ENCODE measurements at places on chromosomes 6 and 20.

GRCh38 chr6:54655162-54655561 lies 191.4 kb upstream of the FAM83B start:
- no peak for DNase-seq

- DNase-seq: no peak
Observed at GRCh38 chr6:50147371-50147770, 97.6 kb upstream of the DEFB112 start.

DNA sequence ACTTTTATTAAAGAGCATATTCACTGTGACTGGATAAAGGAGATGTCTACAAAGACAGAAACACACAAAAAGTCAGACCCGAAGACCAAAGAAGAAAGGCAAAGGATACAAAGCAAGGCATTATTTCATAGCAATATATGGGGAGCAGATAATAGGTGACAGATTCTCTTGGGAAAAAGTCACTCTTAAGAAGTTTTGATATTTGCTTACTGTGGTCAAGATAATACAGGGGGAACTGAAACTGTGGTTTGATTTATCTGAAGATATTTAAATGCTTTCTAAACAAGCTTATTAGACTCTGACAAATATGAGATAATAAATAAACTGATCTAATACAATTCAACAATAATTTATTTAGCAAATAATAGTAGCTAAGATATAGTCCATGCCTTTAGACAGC lies 14.7 kb downstream of the CYP39A1 start:
- no peak for DNase-seq

- no peak for DNase-seq
Observed at GRCh38 chr6:149035766-149036165, 281.7 kb upstream of the TAB2 start.

DNA sequence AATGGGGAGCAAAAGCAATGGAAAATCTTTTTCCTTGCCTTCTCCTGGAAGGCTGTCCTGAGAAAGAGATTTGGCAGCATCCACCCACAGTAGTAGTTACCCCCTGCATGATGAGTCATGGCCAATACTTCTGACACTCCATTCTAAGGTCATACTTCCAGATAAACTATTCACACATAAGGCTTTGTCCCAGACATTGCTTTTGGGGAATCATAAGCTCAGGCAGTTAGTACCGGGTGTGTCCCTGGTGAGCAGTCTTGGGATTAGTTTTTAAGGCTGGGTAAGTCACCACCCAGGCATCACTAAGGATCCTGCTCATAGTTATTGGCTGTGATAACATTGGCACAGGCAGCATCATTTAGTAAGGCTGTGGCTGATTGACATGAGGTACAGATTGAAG lies 160.6 kb upstream of the GGTLC1 start:
- DNase-seq: no peak

DNA sequence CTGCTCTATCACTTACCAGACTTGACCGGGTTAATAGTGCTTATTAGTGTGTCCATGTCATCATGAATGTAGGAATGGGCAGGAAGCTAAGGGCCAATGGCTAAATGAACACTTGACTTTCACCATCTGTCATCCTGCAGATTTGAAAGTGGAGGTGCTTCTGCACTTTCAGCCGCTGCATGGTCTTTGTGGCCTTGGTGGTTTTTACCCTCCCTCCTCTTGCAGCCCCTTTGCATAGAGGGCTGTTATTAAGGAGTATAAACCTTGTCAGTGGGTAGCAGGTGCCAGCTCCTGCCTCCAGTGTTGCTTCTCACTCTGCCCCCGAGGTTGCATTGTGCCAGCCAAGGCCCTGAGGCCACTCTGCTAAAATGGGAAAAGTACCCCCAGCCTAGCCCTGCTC lies 122.2 kb upstream of the TNFAIP3 start:
- DNase-seq: no peak

- peak; percentile 92 for DNase-seq
Observed at GRCh38 chr20:45890077-45890984, 677 bp downstream of the NEURL2 start.

DNA sequence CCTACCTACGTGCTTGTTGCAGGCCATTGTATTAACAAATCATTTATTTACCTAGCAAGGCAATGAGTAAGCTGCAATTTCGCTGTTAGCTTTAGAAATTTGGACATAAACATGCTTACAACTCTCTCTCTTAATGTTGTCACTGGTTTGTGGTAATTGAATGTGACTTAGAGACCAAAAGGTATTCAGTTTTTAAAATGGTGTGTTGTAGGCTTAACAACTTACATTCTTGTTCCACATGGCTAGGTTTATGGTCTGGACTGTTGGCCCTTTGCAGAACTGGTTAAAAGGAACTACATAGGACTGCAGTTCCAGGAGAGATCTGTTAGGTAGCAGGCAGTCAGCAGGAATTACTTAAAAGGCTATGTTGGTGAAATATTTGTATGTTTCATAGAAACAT lies 10.3 kb upstream of the CTAGE9 start:
- no peak for DNase-seq

GRCh38 chr6:36779227-36779626 lies 60.0 kb downstream of the CPNE5 start:
- no peak for DNase-seq

GRCh38 chr6:148313488-148313887 lies 29.1 kb upstream of the SASH1 start:
- DNase-seq: no peak

DNA sequence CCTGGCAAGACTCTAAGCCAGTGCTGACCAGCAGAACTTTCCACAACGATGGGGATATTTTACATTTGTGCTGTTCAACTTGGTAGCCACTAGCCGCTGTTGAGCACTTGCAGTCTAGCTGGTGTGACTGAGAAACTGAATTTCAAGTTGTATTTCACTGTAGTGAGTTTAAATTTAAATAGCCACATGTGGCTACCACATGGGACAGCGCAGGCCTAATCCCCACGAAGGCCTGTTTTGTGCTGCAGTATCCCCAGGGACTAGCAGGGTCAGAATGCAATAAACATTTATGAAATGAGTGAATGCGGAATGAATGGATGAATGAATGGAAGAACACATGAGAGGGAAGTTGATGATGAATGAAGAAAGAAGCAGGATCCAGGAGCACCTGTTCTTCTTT lies 115.8 kb downstream of the TRERF1 start:
- no peak for DNase-seq

GRCh38 chr6:113556775-113557174 lies 300.4 kb upstream of the MARCKS start:
- no peak for DNase-seq

- no peak for DNase-seq
Observed at GRCh38 chr6:105270511-105270910, 90.7 kb upstream of the POPDC3 start.

DNA sequence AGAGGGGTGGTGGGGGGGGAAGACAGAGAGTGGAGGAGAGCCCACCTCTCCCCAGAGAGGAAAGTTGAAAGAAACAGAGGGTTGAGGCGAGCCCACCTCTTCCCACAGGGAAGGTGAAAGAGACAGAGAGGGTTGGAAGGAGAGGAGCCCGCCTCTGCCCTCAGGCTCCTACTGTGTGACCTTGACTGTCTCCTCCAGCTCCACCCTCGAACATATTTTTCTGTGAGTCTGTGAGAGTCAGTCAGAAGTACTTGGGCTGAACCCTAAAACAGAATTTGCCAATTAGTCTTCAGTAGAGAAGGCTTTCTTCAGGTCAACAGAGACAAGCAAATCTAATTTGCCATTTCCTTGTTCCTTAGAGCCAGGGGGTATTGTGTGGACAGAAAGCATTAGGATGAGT lies 153.7 kb upstream of the SNX9 start:
- no peak for DNase-seq

DNA sequence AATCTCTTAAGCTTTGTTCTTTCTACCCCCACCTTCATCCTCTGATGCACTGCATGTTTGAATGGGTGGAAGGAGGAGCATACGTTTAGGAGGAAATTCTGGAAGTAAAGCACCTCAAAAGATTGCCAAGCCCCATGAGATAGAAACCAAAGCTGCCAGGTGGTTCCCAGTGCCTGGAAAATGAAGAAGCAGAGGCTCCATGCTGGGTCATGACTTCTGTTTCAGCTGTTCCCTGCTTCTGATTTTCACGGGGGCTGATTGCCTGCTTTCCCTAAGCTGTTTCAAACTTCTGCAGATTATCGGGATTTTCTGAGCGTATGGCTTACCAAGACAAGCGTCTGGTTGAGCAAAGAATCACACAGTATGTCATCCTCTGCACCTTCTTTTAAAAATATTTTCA lies 87.5 kb upstream of the SYNDIG1 start:
- DNase-seq: no peak

- DNase-seq: no peak
Observed at GRCh38 chr6:169445227-169445626, 191.6 kb upstream of the THBS2 start.

GRCh38 chr6:89398762-89399525 lies 13.1 kb downstream of the RRAGD start:
- DNase-seq: no peak

DNA sequence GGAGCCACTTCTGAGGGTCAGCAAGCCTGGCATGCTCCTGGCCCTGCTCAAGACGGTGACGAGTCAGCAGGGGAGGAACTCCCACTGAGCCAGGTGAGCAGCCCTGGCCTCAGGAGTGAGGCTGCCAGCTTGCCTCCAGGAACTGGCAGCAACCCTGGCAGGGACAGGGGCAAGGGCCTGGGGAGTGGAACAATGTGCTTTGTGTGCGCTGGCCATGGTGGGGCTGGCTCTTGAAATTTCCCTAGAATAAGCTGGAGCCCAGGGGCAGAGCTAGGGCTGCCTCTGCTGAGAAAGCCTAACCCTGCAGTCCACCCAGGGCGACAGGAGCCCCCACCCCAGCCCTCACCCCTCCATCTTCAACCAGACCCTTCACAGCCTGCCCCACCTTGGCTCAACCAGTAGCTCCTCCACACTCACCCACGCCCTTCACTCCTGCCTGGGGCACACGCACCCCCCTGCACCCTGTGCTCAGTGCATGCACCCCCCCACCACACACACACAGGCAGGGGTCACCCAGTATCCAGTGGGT lies 88.0 kb downstream of the MRPL14 start:
- no peak for DNase-seq

- no peak for DNase-seq
Observed at GRCh38 chr6:90272895-90273294, 23.7 kb downstream of the BACH2 start.

GRCh38 chr6:108132863-108133262 lies 33.0 kb upstream of the NR2E1 start:
- no peak for DNase-seq

- no peak for DNase-seq
Observed at GRCh38 chr6:166905505-166906134, 50.7 kb downstream of the RNASET2 start.

DNA sequence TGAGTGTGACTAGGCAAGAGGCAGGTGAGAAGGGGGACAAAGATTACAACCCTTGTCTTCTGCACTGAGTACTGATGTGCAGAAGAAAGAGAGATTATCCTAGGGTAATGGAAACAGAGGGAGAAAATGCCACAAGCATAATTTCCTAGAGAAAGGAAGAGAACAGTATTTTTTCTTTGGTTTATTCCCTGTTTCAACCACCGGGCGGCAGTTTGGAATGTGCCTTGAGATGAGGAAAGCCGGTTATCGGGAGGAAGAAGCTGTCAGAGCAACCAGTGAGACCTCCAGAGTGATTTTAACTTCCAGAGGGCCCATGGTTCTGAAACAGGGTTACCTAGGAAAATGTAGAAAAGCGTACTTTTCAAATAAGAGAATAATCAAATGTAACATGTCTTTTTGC lies 121.4 kb downstream of the REV3L start:
- peak; percentile 70 for DNase-seq

- DNase-seq: no peak
Observed at GRCh38 chr6:148389086-148389485, 46.4 kb downstream of the SASH1 start.

DNA sequence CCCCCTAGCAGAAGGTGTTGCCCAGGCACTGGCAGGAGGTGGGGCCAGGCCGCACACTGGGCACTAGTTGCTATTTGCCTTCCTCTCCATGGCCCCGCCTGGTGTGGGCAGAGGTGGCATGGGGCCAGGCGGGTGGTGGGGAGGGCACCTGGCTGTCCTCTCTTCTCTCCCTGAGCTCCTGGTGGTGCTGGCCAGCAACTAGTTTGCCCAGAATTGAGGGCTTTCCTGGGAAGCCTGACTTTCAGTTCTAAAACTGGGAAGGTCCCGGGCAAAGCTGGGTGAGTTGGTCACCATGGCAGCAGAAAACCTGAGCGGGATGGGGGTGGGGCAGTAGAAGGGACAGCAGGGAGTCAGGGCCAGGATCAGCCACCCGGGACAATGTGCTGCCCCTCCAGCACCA lies 48.2 kb downstream of the RBM38 start:
- no peak for DNase-seq

GRCh38 chr6:148105695-148106094 lies 236.9 kb upstream of the SASH1 start:
- no peak for DNase-seq

GRCh38 chr6:99819853-99820252 lies 174.2 kb downstream of the MCHR2 start:
- DNase-seq: no peak
